Esophagus mucosa (tissue), 1 donor: ENCODE measurements at places on chromosomes 5 and 9. TPM values are rescaled to one million over a fixed set of nuclear protein-coding genes. Genes with fewer than 3 reads are reported as not detected.

- ATAC-seq, result no peak
Measured at GRCh38 chr5:173839117-173839713, 48.9 kb upstream of the CPEB4 start.

DNA sequence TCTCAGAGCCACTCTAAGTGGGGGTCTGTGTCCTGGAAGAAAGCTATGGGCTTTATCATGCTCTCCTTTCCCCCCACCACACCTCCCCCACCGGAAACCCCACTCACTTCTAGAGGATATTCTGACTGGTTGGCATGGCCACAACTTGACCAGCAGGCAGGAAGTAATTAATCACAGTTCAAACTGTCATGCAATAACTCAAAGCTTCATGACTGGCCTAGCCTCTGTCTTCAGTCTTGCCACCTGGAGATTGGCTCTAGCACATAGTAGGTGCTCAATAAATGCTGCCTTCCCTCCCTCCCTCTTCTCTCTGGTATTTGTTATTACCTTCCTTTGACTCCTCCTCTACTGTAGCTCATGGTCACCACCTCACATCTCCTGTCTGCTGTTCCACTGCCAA is 124.7 kb downstream of the GABBR2 start:
- ATAC-seq, result no peak

- ATAC-seq, result no peak
Measured at GRCh38 chr9:97280755-97281330, 26.6 kb upstream of the CCDC180 start.

ANKRD31 gene
- total RNA-seq, result 0.32 TPM

PPP2R2B gene
- 0.76 TPM for total RNA-seq

KLF4 gene
- total RNA-seq, result 113 TPM
